ENCODE measurements at places on chromosomes 11 and 22.
A peak's percentile ranks its signal among the peaks of the same experiment; 100 is the strongest.

DNA sequence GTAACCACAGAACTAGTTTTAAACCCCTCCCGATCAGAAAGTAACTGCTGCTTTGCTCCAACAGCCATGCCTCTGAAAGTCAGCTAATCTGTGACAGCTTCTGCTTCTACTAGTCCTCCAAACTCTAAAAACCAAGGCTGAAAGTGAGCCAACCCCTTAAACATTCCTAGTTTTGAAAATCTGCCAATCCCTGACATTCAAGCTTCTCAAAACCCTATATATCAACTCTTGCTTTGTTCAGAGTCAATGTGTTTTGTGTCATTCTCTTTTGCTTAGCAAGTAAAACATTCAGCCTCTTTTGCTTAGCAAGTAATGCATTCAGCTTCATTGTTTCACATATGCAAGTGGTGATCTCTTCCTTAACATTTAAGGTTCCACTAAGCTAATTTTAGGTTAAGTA lies 56.9 kb downstream of the ATG16L2 start:
- no peak for DNase-seq

GRCh38 chr11:35390737-35391682 lies 28.3 kb downstream of the SLC1A2 start:
- peak; percentile 85 for DNase-seq

DNA sequence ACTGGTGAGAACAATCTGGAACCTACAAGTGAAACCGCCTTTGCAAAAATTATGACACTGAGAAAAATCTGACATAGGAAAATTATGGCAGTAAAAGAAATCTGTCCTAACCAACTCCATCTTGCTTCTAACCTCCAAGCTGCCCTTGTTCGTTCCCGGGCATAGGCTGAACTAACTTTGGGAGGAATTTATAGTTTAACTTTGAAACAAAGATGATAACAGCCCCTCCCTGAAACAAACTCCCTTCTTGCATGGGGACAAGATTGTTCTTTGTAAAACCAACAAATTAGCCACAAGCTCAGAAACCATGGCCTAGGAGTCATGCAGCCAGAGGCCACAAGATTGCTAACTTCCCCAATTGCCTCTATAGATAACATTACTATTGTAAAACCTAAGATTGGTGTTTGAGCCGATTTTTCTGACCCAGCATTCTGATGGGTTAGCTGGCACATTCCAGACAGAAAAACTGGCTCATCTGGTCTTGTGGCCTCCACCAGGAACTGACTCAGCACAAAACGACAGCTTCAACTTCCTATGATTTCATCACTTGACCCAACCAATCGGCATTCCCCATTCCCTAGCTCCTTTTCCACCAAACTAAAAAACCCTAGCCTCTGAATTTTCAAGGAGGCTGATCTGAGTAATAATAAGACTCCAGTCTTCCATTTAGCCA lies 3.6 kb upstream of the CCDC81 start:
- DNase-seq, result no peak

- peak; percentile 39 for DNase-seq
Measured at GRCh38 chr11:112016088-112016764, 9.0 kb upstream of the DLAT start.

DNA sequence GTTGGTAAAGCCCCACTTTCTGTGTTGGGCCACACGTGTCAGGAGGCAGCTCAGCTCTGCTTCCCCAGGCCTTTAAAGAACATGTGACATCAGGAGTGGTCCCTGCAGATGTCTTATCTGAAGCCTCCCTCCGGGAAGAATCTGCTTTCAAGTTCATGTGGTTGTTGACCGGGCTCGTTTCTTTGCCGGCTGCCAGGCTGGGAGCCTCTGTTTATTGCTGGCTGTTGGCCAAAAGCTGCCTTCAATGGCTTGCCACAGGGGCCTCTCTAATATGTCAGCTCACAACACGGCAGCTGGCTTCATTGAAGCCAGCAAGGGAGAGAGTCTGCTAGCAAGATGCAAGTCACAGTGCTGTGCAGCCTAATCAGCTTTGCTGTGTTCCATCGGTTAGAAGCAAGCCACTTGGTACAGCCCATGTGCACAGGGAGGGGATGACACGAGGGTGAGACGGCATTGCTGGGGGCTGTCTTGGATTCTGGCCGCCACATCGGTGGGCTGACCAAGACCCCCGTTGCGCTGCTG lies 14.6 kb downstream of the MRGPRF start:
- DNase-seq, result peak; percentile 15
